Activated CD4-positive, alpha-beta T cell treated with anti-CD3 and anti-CD28 coated beads, Interleukin-2, amount 50 U/mL, for 24 hours (primary cell): ENCODE measurements at places on chromosomes 16 and 17.

DNA sequence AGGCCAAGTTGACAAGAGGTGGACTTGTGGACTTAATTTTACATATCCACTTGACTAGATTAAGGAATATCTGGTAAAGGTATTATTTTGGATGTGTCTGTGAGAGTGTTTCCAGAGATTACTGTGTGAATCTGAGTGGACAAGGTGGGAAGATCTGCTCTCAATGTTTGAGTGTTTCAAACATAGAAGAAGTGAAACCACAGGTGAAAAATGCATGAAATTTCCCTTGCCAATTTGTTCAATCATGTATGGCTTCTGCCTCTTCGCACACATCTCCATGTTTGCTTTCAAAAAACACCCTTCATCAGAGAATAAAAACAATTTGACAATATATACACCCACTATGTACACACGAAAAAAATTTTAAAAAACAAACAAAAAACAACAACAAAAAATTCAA lies 152.7 kb downstream of the SALL1 start:
- DNase-seq = no peak

GRCh38 chr17:42431758-42432161 lies 8.7 kb upstream of the CAVIN1 start:
- no peak for DNase-seq

DNA sequence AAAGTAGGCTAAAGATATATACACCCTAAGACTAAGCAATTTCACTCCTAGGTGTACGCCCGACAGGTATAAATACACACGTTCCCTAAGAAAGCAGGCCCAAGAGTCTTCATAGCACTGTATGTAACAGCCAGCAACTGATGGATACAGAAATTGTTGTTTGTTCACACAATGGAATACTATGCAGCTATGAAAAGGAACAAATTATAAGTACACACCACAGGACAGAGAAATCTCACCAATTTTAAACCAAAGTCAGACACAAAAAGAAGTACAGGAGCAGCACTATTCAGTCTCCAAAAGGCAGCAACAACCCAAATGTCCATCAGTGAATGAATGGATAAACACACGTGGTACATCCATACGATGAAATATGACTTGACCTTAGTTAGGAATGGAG lies 106.1 kb downstream of the LITAF start:
- DNase-seq = no peak

DNA sequence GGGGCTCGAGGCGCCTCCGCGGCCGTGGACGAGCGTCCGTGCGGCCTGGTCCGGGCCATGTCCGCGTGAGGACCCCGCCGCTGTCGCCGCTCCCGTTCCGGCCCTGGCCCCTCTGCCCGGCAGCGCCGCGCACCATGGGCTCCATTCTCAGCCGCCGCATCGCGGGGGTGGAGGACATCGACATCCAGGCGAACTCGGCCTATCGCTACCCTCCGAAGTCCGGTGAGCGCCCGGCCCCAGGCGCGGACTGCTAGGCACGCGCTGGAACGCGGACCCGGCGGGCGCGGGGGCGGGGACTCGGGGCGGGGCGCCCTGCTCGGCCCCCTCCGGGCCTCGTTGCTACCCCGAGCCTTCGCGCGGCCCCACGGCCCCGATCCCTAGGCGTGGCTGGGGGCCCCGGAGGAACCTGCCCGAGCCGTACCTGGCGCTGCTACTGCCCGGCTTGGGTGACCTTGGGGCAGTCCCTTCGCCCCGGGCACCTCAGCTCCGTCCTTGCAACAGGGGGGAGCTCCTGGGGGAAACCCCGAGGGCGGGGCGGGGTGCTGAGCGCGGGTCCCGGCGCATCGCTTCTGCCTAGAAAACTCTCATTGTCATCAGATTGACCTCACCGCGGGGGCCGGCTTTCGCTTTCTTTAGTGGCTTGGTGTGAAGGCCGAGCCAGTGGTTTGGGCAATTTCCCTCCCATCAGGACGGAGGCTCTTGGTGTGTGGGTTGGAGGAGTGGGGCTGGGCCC lies 367 bp downstream of the MGRN1 start:
- DNase-seq = peak; percentile 54

DNA sequence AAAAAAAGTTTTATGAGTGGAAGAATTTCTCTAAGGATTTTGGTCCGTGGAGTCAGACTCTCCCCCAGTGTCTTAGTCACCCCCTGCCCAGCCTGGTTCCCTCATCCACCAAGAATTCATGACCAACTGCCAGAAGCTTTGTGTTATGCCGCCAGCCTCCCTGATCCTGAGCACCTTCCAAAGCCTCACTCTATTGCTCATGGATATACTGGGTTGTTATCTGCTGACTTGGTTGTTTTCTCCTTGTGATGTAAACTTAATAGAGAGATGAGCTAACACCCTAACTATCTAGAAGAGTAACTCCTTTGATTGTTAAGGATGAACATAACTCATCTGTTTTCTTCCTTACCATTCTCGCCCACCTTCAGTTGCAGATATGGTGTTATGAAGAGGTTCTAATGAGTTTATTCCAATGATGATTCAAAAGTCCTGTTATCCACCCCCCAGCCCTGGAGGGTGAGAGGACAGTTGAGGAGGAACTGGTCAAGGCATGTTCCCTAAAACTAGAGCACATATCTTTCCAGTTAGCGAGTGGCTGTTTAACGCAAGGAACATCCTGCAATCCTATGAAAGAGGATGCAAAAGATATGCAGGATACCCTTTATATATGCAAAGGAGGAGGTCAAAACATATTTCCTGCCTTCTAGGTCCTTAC lies 1.5 kb upstream of the PSMD3 start:
- no peak for DNase-seq

DNA sequence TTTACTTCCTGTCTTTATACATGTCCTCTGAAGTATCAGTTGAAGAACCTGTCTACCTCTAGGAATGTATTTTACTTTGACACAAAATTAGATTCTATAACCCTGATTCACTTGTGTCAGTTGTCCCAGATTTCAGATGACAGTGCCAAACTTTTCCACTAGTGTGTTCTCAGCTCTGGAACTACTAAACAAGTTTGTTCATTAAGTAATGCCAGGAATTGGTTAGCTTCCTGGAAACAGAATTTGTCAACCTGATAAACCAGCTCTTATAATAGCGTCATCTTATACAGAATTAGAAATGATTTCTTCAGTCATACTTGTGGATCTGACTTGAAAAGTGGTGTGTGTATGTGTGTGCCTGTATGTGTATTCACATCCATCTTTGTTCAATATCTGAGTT lies 7.4 kb downstream of the MAP3K3 start:
- DNase-seq = no peak

GRCh38 chr17:80564545-80564944 lies 19.9 kb downstream of the RPTOR start:
- no peak for DNase-seq

DNA sequence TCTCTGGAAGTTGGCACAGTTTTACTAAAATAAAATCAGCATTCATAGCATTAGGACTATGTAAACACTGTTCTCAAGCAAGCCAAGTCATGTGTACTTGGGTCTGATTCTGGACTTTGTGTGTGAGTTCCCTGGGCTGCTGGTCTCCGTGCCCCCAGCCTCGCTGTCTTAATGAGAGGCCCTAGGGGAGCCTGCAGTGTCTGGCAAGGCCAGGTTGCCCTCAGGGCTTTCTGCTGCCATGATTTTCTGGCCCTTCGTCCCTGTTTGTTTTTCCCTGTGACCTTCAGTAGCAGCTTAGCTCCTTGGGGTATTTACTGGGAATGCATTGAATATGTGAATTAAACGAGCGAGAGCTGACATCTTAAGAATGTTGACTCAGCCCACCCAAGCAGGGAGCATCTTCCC lies 161.8 kb downstream of the RPTOR start:
- no peak for DNase-seq

DNA sequence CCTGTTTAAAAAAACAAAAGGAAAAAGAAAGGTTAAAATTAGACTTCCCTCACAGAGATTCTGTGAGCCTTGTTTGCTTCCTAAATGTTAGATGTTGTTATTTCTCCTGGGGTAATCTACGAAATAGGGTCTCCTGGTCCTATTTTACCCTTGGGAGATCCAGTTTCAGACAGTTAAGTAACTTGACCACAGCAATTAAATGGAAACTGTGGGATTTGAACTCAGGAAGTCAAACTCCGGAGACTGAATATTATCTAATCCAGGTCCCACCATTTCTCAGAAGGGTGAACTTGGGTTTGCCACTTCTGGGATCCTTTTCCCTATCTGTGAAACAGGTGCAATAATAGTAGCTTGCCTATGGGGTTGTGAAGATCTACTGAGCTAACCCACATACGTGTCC lies 6.4 kb upstream of the TMC5 start:
- DNase-seq = no peak

DNA sequence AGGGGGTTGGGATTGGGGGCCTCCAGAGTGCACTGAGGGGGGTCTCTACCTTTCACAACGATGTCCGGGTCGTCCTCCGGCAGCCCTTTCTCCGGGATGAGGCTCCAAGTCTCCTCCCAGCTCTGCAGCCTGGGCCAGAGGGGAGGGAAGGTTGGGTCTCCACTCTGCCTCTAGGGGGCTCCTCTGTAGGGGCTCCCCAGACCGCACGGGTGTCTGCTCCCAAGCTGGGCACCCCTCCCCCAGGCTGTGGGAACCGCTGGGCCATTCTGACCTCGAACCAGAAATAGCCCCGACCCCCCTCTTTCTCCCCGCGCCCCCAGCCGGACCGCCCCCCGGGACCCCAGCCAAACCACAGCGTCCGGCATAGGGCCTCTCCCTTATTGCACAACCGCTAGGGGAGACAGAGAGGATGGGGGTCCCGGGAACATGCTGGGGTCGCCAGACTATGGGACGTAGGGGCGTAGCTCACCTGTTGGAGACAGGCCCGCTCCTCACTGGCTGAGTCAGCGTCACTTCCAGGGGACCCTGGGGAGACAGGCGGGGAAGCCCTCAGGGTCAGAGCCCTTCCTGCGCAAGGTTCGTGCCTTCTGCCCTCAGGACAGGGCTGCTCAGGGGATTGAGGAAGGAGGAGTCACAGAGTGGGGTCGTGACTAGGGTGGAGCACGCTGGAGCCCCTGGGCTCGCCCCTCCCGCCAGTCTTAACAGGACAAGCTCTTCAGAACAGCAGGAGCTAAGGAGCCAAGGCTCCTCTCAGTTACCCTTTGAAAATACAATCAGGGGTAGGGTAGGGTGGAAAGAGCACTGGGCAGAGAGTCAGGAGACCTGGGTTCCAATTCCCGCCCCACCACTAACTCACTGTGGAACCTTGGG lies 2.7 kb downstream of the PLEKHH3 start:
- no peak for DNase-seq

- no peak for DNase-seq
Observed at GRCh38 chr16:66750279-66751052, 943 bp downstream of the DYNC1LI2 start.

- no peak for DNase-seq
Observed at GRCh38 chr17:57819867-57820266, 30.0 kb downstream of the MRPS23 start.

GRCh38 chr17:49588312-49588711 lies 12.6 kb downstream of the NXPH3 start:
- DNase-seq = no peak

- no peak for DNase-seq
Observed at GRCh38 chr16:57730771-57731730, 4.5 kb upstream of the KATNB1 start.

DNA sequence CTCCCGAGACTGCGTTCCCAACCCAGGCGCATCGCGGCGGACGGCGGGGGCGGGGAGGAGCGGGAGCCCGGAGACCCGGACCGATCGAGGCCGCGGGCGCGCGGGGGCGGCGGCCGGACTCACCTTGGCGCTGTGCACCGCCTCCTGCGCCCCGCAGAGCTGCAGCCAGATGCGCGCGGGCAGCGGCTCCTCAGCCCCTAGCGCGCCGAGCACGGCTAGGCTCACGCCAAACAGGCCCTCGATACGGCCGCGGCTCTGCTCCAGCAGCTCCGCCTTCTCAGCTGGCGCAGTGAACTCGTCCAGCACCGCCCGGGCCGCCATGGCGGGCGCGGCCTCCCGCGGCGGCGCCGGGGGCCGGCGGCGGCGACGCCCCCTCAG lies 339 bp downstream of the N4BP1 start:
- no peak for DNase-seq

- DNase-seq = no peak
Observed at GRCh38 chr17:14950216-14950615, 314.9 kb downstream of the PMP22 start.

- no peak for DNase-seq
Observed at GRCh38 chr17:49362723-49363117, 670 bp upstream of the ZNF652 start.

DNA sequence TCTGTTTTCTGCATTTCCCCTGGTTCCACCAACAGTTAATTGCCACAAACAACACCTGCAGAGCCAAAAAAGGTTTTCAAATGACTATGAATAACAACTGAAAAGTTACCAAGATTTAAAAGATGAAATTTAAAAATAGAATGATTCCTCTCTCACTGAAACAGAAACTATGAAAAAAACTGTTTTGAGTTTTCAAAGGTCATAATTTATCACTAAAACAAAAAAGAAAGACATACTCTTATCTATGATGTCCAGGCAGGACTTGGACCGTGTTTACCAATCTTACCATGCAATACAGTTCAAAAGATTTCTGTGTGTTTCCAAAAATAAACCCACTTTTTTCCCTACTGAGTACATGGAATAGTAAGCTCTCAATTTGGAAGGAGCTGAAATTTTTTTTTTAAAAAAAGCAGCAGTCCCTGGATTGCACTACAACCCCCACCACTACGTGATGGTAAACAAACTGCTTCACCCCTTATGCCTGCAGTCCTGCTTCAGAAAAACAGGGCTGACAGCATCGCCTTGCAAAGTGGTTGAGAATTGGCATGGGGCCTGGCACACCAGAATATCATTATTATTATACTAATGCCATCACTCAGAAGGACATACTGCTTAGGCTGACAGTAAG lies 8.5 kb downstream of the TXNDC11 start:
- no peak for DNase-seq

DNA sequence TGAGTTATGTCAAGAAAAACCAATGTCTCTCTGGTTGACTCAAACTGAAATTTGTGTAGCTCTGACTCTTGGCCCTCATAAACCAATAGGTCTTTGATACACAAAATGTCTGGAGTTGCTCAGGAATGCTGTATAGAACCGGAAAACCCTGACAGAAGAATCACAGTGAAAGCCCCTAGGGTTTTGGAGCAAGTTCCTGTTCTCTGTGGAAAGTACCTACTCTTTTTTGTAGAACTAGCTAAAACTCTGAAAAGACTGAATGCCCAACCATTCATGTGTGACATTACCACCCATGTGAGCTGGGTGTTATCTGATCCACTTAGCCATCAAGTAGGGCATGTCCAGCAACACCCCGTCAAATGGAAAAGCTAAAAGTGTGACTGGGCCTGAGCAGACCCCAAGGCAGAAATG lies 28.8 kb downstream of the CCL4 start:
- no peak for DNase-seq
